ENCODE measurements at places on chromosomes 13 and 19. TPM values are rescaled to one million over a fixed set of nuclear protein-coding genes. Genes with fewer than 3 reads are reported as not detected.

The LINGO3 gene
- total RNA-seq: not detected

The LYL1 gene
- 0.72 TPM for total RNA-seq

The YJU2 gene
- 18.5 TPM for total RNA-seq

The RASL11A gene
- total RNA-seq: 0.72 TPM

The SPACA4 gene
- 0.21 TPM for total RNA-seq

The GARRE1 gene
- 6.7 TPM for total RNA-seq

The APOC4 gene
- total RNA-seq: not detected

The GRIK5 gene
- total RNA-seq: under 0.01 TPM

The LIM2 gene
- total RNA-seq: not detected

The TMEM255B gene
- 3.0 TPM for total RNA-seq

All from tracheal epithelial cell (primary cell).